Mucosa of gallbladder (tissue), 1 donor: ENCODE measurements at places on chromosomes 6 and 20. TPM values are rescaled to one million over a fixed set of nuclear protein-coding genes. Genes with fewer than 3 reads are reported as not detected.

- DNase-seq = no peak
Observed at GRCh38 chr20:44025756-44026155, 111.1 kb downstream of the TOX2 start.

- no peak for DNase-seq
Observed at GRCh38 chr6:33998660-33999059, 147.2 kb downstream of the GRM4 start.

GRCh38 chr6:49551078-49551865 is 804 bp downstream of the C6orf141 start:
- no peak for DNase-seq

DNA sequence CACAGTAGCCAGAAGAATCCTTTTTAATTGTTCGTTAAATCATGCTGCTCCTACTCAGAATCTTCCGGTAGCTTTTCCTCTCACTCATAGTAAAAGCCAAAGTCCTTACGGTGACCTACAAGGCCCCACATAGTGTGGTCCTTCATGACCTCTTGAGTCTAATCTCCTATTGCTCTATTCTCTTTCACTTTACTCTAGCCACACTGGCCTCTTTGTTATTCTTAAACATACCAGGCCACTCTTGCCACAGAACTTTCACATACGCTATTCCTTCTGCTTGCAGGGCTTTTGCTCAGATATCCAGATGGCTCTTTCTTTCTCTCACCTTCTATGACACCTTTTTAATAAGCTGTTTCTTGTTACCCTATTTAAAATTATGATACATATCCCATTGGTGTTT is 25.7 kb downstream of the ZNF391 start:
- no peak for DNase-seq

DNA sequence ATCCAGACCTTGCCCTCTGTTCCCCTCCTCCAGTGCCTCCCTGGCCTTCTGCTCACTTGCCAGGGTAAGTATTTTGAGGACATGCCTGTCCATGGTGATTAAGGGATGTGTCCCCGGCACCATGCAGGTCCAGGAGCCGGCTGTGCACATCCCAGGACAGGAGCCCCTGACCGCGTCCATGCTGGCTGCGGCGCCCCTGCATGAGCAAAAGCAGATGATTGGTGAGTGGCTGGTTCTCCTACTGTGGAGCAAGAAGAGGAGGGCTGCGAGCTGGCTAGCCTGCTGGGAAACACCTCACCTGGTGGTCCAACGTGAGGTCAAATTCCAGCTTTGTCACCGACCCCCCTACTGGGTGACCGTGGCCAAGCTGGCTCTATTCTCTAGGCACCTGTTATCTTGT is 23.7 kb downstream of the TOMM34 start:
- no peak for DNase-seq

- no peak for DNase-seq
Observed at GRCh38 chr6:77674211-77674610, 21.4 kb downstream of the MEI4 start.

DNA sequence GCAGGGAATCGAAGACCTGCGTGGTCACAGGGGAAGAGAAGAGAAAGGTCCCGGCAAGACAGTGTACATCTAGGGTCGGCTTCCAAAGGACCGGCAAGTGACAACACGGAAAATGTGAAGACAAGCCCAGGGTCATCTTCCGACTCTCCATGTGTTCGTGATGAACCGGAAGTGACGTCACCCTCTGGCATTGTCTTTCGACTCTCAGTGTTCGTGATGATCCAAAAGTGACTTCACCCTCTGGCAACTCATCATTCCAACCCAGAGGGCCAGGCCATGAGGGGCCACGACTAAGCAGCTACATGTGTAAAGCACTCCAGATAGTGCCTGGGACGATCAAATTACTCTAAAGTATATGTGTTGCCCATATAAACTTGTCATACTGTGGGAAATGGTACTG is 290.8 kb downstream of the THBS2 start:
- no peak for DNase-seq

GRCh38 chr20:34863421-34863965 is 9.2 kb downstream of the GGT7 start:
- DNase-seq = no peak

DNA sequence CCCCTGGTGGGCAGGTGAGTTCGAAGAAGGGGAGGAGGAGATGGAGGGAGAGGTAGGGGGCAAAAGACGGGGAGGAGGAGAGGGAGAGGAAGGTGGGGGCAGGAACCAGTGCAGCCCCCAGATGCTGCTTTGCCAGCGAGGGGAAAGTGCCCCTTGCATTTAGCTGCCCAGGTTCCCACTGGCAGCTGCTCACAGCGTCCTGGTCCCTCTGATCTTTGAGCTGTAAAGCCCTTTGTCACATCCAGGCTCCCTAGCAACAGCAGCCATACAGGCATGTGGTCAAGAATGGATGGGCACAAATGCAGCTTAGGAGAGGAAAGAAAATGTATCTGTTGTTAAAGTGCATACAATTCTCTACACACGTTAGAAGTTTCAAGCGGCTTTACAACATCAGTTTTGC is 160.9 kb downstream of the CD83 start:
- DNase-seq = no peak

DNA sequence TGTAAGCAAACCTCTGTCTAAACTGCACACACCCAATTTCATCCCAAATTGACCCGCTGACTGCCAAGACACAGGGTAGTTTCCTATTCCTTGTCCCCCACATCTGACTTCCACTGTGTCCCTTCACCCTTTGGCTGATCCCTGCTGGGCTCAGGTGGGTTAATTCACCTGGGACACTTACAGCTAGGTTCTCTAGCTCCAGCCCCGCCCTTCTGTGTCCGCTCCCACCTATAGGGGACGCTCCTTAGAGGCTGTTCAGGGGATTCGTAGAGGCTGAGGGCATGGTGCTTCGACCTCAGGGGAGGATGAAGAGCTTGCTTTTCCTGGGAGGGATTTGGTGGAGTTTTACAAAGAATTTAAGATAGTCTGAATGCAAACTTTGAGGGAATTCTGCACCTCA is 4.0 kb upstream of the CD93 start:
- no peak for DNase-seq

EPHA7 gene
- 11.3 TPM for total RNA-seq

- peak; percentile 43 for DNase-seq
Observed at GRCh38 chr6:40550202-40551101, 36.7 kb downstream of the LRFN2 start.

PPP1R3G gene
- total RNA-seq = 2.8 TPM

- DNase-seq = peak; percentile 60
Observed at GRCh38 chr20:46174469-46175126, 56.5 kb downstream of the CD40 start.

SIRPB1 gene
- 16.3 TPM for total RNA-seq

DNA sequence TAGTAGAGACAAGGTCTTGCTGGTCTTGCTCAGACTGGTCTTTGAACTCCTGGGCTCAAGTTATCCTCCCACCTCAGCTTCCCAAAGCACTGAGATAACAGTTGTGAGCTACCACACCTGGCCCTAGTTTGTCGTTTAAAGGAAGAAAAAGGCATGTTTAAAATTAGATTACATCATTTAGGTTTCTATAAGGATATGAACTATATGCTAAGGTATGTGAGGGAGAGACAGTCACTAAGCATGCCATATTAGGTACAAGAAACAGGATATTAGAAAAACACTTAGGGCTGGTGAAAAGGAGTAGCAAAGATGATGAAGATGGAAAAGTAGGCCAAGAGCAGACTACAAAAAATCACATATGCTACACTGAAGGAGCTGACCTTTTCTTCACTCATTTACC is 106.4 kb downstream of the ASCC3 start:
- DNase-seq = no peak

- DNase-seq = peak; percentile 47
Observed at GRCh38 chr20:19932170-19932667, 84.9 kb upstream of the NAA20 start.

GRCh38 chr20:50625986-50626677 is 65.2 kb downstream of the RIPOR3 start:
- no peak for DNase-seq

DNA sequence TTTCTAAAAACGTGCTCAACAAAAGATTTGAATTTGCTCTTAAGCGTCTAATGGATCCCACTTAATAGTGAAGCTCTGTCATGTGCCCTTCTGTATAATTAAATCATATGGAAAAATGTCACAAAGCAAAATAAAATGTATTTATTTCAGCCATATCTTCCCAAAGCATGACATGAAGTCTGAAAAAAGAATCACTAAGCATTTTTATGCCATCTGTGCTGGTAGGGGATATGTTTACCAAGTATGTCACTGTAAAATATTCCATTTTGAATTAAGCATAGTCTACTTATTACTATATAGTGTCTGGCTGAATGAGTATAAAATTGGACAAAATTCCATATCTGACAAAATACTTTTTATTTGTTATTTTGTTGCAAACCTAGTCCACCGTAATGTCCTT is 248.0 kb upstream of the QKI start:
- DNase-seq = no peak

- DNase-seq = peak; percentile 56
Observed at GRCh38 chr6:132530293-132530974, 7.6 kb upstream of the TAAR9 start.

DNA sequence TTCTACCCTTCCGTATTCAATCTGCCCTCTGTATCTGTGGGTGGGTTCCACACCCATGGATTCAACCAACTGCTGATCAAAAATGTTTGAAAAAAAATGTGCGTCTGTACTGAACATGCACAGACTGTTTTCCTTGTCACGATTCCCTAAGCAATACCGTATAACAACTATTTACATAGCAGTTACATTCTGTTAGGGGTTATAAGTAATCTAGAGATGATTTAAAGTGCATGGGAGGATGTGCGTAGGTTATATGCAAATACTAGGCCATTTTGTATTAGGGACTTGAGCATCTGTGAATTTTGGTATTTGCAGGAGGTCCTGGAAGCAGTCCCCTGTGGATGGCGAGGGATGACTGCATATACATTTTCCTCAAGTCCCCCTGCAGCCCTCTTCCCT is 486.9 kb downstream of the PREX1 start:
- DNase-seq = no peak

- DNase-seq = no peak
Observed at GRCh38 chr6:139508023-139508422, 133.6 kb upstream of the CITED2 start.

MOCS3 gene
- total RNA-seq = 5.2 TPM

DNA sequence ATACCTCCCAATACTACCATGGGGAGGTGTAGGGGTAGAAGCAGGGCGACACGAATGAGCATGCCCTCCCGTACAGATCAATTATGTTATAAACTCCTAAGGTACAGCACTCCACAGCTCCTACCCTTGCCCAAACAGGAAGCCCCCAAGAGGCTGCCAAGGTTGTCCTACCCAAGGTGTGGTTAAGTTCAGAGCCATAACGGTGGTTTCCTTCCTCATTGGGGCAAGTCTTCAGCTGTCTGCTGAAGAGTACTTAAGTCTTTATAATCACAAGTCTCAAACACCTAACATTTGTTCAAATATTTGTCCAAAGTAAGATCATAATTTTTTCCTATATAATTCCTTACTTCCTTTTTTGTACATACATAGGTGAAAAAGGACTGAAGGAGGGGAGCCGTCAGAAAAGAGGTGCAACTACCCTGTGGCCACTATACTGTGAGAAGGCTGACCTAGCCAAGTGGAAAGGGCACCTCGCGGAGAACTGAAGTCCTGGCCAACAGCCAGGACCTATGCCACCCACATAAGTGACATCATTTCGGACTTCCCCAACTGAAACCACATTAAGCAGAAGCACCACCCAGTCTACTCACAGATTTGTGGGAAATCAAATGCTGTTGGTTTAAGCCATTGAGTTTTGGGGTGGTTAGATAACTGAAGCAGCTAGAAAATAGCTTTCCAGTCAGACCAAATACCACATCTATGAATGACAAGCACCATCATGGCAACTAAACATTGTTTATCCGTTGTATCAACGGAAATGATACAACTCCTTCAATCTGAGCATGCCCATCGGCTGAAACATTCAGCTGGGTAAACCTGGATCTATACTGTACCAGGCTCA is 2.9 kb upstream of the RAB22A start:
- peak; percentile 44 for DNase-seq

GRCh38 chr6:89758830-89759229 is 60.8 kb downstream of the MDN1 start:
- DNase-seq = no peak

LGSN gene
- total RNA-seq = 0.06 TPM

DNA sequence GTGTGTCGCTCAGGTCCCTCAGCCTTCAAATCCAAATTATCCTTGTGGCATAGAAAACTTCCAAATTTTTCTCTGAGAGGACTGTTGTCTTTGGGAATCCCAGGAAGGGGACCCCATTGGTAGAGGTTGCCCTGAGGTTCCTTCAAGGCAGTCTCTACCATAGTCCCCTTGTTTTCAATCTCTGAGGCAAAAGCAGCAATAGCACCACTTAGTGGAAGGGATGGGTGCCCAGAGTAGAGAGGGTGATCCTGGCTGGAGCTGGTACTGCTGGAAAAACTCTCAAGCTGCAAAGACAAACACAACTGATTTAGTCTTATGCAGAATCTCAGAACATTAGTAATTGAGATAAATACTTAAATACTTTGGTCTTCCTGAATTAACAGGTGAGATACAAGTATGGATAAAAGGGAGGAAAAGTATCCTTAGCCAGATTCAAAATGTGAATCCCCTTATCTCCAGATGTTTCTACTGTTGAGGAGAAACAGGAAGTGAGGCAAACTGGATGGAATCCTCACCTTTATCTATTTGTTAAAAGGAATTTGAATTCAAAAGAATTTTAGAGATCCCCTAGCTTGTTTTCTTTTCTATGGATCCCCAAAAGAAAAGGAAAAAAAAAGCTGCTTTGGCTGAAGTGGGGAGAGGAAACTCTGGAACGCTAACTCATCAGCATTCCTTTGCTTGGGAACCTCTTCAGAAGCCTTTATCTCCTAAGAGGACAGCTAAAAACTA is 13.4 kb downstream of the ZNF318 start:
- DNase-seq = no peak

IRF4 gene
- total RNA-seq = 2.9 TPM

SGK2 gene
- 56.8 TPM for total RNA-seq
